T-helper 9 cell (primary cell): ENCODE measurements at places on chromosomes 12 and 14.

GRCh38 chr14:76918782-76919394 is 92.7 kb downstream of the LRRC74A start:
- no peak for DNase-seq

DNA sequence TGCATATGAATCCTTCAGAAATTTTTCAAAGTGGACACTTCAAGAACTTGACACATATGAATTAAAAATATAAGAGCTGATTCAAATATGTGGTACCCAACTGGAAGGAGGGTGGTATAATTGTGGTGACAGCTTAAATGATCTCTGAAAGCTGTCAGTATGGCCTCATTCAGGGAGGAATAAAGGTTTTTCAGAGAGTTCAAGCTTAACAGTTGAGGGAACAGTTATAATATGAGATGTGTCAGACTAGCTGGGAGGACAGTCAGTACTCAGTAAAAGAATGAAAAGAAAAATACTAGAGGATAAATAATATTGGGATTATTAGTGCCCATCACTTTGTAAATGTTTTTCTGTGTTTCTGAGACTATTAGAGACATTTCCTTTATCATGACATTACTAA is 277.5 kb downstream of the RASSF9 start:
- DNase-seq = no peak

DNA sequence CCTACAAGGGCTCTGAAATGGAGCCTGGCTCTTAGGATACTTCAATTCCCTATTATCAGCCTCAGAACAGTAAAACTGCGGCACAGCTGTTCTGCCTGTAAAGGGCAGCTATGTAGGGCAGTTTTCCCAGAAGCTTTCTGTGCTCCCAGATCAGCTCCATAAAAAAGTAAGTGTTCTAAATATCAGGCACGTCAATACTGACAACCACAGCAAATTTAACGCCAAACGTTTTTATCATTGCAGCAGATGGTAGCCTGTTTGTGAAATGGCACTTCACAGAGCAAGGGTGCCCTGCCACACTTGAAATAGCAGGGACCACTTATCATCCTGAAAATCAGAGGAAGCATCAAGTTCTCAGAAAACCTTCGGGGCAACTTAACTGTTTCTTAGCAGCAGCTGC is 54.8 kb upstream of the PTHLH start:
- DNase-seq = no peak

- no peak for DNase-seq
Measured at GRCh38 chr14:33573301-33573880, 377.5 kb downstream of the EGLN3 start.

DNA sequence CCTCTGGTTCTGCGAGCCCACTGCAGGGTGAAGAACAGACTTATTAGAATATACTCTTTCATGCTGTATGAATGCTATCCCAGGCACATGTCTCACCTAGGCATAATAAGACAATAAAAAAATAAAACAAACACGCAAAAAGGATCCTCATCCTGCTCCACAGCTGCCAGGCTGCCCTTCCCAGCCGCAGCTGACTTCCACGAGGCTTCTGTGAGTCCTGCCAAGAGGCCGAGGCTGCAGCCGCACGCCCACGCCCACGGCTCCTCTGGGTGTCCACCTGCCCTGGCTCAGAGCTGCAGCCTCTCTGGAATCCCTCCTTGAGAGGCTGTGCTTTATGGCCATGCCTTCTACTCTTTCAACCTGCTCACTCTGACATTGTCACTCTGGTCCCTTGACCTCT is 6.9 kb downstream of the SMIM41 start:
- no peak for DNase-seq

DNA sequence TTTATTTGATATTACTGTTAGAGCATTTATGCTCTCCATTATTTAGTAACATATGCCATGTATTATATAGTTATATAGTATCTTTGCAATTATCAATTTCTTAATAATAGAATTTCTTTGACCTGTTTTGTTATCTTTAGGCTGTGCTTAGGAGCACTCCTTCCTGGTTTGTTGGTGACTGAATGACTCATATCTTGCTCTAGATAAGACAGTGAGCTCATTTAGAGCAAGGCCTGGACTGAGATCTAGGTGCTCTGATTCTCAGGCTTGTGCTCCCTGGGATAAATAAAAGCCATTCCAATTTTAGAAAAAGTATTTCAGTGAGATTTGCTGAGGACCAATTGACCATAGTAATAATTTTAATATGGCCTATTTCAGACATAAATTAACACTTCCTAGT is 951.2 kb downstream of the FLRT2 start:
- DNase-seq = no peak

DNA sequence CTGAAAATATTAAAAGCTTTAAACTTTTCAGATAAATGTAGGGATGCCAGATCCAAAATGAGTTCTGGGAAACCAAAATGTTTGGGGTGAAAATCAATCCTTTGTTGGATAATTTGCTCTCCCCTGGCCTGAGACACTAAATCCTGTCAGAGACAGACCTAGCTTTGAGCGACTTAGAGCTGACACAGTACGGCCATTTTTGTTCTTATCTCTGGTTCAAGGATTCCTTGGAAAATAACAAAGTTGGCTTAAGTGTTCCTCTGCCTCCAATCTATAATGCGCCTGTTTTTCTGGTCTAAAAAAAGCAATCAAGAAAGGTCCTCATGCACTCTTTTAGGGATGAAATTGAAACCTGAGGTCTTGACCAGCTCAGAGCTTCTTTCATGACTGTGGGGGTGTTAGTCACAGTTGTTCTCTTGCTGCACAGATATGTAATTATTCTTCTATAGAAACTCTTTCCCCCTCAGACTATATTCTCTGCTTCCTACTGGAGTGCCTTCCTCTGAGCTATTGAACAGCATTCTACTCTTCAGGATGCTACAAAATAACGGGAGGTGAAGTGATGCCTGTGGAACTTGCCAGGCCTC is 52.3 kb upstream of the EGLN3 start:
- no peak for DNase-seq

DNA sequence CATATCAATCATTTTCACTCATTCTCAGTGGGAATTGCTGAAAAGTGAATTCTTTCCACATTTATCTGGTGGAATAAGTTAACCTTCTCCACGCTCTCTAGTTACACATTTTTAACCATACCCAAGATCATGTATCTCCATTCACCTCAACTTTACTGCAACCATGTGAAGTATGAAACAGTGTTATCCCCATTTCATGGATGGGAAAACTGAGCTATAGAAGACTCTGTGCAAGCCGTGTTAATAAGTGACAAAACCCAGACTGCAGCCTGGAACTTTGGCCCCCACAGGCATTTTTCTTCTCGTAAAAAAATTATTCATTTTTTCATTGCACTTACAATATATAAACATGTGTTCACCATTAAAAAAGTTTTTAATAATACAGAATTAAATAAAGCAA is 82.4 kb upstream of the CCND2 start:
- no peak for DNase-seq

GRCh38 chr12:111569363-111570083 is 29.6 kb downstream of the ATXN2 start:
- DNase-seq = no peak

- no peak for DNase-seq
Measured at GRCh38 chr14:69873877-69874780, 5.1 kb upstream of the SMOC1 start.

- no peak for DNase-seq
Measured at GRCh38 chr14:103029936-103030335, 27.4 kb downstream of the CDC42BPB start.

DNA sequence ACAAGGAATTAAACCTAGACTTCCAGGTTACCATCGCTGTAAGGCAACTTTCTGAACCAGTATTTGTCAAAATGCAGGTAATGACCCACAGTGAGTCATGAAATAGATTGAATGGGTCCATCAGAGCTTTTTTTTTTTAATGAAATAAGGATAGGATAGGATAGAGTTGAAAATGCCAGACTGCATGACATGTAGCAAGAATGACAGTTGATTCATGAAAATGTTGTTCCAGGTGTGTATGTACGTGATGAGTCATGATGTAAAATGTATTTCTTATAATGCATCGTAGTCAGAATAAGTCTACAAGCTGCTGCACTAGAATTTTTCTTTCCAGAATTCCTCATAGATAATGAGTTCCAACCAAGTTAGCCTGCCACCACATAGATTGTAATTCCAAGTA is 184.4 kb upstream of the BCL2L14 start:
- DNase-seq = no peak

- DNase-seq = no peak
Measured at GRCh38 chr12:114444422-114445279, 38.7 kb upstream of the TBX5 start.

DNA sequence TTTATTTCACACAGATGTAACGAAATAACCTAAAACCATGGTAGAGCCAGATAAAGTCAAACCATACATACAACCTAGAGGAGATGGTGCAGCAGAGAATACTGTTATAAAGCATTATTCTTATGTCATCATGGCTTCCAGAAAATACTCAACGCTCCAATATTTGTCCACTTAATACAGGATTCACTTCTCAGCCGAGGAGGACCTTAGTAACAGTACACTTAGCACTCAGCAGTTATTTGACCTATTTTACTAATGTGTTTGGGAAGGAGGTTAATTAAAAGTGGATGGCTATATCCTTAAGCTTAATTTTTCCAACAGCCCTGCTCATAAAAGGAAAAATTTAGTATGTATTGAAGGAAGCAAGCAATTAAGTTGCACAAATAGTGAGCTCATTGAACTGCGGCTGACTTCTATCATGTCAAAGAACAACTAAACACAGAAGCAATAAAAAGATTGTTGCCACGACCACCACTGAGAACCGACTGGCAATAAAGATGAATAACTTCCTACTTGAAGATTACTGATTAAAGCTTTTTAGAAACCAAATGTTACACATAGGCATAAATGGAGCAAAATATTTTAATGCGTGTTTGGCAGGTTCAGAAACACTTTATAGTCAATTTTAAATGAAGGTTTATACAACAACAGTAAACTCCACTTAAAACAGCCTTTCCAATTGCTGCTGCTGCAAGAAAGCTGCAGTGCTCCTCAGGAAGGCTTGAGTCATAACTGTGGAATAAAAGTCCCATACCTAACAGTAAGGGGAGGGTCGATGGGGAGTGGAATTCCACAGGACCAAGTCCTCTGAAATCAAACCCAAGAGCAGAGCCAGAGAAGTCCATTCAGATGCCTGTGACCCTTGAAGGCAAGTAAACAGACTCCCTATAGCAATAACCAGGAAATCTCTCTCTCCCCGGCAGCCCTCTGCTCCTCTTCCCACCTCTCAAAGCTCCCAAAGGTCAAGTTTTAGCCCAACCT is 218.9 kb upstream of the CDKN3 start:
- DNase-seq = no peak

DNA sequence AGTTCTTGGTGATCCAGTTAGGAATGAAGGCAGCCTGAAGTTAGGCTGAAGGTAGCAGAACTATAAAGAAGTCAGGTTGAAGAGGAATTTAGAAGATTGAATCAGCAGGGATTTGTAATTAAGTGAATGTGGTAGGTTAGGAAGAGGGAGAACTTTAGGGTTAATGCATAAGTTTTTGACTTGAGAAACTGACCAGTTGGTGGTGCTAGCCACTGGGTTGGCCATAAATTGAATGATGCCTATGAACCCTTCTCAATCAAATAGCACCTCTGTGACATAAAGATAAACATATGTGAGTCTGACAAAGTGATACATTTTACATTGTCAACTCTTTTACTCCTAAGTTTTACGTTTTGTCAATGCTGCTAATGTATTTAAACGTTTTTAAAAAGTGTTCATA is 290.6 kb upstream of the NAV3 start:
- DNase-seq = no peak

- peak; percentile 58 for DNase-seq
Measured at GRCh38 chr12:57756406-57757341, 1.8 kb downstream of the MARCHF9 start.

- no peak for DNase-seq
Measured at GRCh38 chr14:94153750-94154342, 20.3 kb upstream of the PPP4R4 start.

- DNase-seq = no peak
Measured at GRCh38 chr12:56298828-56299227, 1.3 kb downstream of the CS start.

- no peak for DNase-seq
Measured at GRCh38 chr12:78871566-78871965, 7.0 kb downstream of the SYT1 start.

DNA sequence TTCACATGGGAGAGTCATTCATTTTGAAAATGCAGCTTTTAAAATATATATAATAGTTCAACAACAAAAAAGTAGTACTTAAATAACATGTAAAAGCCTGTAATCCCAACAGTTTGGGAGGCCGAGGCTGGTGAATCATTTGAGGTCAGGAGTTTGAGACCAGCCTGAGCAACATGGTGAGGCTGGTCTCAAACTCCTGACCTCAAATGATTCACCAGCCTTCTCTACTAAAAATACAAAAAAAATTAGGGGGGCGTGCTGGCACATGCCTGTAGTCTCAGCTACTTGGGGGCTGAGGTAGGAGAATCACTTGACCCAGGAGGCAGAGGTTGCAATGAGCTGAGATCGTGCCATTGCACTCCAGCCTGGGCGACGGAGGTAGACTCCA is 256.3 kb upstream of the RGS6 start:
- DNase-seq = no peak

GRCh38 chr12:116910645-116911451 is at the start of gene FBXW8:
Gene FBXW8 (plus strand): TSS chr12:116910950. CDS start chr12:116911038, 88 bp downstream.
- DNase-seq = peak; percentile 33

- DNase-seq = no peak
Measured at GRCh38 chr12:69435644-69436043, 34.5 kb upstream of the FRS2 start.

DNA sequence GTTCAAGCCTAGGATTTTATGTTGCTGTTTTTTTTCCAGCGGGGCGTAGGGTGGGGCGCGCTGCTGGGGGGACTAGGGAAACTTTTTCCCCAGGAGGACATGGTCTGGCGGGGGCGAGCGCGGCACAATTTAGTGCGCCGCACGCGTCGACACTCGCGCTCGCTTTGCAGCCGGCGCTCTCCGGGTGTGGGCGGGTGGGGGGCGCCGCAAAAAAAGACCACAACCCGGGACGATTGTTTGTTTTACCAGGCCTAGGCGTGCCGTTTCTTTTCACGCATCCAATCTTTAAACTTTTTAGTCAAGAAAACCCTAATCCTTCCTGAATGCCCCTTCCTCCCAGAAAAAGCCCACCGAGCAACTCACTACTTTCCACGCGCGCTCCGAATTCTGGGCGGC is 865 bp upstream of the ZFP36L1 start:
- DNase-seq = no peak

- DNase-seq = no peak
Measured at GRCh38 chr12:24409868-24410267, 460.4 kb upstream of the SOX5 start.

DNA sequence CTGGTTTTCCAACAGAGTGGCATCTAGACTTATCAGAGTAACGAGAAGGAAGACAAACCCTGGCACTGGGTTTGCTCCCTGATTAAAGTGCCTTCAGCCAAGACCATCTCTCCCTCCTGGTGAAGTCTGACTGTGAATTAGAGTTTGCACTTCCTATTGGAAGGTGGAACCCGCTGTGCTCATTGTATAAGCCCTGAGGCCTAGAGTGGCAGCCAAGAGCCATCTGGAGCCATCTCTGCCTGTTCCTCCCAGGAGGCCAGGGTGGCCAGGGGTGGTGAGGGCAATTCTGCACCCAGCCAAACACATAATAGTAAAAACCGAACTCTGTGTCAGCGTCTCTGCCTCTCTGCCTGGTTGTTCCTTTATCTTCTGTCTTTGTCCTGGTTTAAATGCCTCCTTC is 25.0 kb downstream of the MFAP5 start:
- DNase-seq = no peak

GRCh38 chr12:33427071-33427470 is 12.5 kb downstream of the SYT10 start:
- DNase-seq = no peak

- no peak for DNase-seq
Measured at GRCh38 chr12:103586791-103587370, at the start of gene STAB2. Gene STAB2 (plus strand): TSS chr12:103587273. CDS start chr12:103587477, 204 bp downstream.

GRCh38 chr12:47272412-47273190 is 192.8 kb upstream of the AMIGO2 start:
- DNase-seq = no peak
